GM23338 (cell line): ENCODE measurements at places on chromosomes 16 and 17. TPM values are rescaled to one million over a fixed set of nuclear protein-coding genes. Genes with fewer than 3 reads are reported as not detected.
A peak's percentile ranks its signal among the peaks of the same experiment; 100 is the strongest.

DNA sequence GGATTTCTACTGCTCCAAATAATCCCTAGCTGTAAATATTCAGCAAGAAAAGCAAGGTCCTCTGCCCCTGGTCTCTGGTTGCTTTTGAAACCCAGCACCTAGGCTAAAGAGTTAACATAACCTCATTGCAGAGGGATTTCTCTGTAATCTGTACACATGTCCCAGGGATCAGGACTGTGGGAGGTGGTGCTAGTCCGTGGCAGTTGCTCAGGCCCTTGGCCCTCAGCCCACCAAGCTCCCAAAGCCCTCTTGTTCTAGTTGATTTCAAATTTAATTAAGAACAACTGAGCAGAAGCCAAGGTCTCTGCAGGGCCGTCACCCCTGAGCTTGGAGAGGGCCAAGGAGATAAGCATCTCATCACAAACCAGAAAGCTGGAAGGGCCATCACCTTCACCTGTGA lies 181.1 kb downstream of the SOX9 start:
- no peak for DNase-seq

DNA sequence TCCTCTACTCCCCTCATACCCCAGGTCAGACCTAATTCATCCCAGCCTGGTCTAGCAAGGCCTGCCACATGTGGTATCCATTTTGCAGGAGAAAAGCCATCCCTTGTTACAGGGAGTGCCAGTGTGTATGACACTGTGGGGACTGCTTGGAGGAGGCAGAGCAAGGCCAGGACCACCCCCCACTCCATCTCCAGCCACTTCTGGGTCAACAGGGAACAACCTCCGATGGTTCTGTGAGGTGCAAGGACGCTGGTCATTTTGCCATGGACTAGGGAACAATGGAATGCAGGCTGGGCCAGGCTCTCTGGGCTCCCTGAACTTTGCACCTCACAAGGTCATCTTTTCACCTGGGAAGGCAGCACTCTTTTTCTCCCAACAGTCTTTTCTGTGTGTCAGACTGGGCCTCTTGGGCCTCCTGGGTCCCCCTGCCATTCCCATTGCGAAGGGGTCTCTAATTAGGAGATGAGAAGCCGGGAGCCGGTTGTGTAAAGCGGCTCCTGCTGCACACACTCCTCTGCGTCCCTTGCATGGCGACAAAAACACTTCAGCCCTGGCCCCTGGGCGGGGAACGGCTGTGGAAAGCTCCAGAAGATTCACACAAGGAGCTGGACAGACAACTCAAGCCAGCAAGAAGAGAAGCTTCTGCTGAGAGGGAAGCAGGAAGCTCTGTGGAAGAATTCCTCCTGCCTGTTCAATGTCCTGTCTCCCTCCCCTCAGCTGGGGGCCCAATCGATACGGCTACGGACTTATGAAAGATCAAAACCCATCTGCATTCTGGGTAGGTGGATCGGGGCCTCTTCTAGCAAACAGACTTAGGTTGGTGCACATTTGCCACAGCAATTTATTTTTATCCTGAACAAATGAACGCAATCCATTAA lies 38.5 kb upstream of the MTSS2 start:
- DNase-seq: no peak

GRCh38 chr17:59373882-59374495 lies 42.5 kb downstream of the YPEL2 start:
- no peak for DNase-seq

Gene XAF1
- not detected in 2 replicates for total RNA-seq

Gene DOC2A
- 7.5 and 10.0 TPM in 2 replicates for total RNA-seq

DNA sequence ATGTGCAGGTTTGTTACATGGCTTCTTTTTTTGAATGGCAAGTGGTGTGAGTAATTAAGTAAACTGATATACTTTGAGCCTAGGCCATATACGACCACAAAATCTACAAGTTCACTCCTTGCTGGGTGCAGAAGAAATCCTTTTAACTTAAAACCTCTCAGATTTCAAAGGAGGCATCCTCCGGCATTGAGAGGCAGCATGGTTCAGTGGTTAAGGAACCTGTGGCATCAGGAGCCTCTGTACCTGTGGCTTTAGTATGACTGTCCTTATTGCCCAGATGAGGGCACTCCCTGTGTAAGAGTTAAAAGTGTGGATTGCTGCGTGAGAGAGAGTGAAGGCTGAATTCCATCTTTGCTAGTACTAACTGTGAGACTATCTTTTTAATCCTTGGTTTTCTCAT lies 3.3 kb downstream of the NLRP1 start:
- no peak for DNase-seq

- peak; percentile 33 for DNase-seq
Measured at GRCh38 chr16:8714174-8714573, 39.8 kb downstream of the ABAT start.
